ENCODE measurements at places on chromosomes 3 and 15.

GRCh38 chr3:173945806-173946205 is 548.3 kb downstream of the NLGN1 start:
- peak; percentile 23 for DNase-seq

DNA sequence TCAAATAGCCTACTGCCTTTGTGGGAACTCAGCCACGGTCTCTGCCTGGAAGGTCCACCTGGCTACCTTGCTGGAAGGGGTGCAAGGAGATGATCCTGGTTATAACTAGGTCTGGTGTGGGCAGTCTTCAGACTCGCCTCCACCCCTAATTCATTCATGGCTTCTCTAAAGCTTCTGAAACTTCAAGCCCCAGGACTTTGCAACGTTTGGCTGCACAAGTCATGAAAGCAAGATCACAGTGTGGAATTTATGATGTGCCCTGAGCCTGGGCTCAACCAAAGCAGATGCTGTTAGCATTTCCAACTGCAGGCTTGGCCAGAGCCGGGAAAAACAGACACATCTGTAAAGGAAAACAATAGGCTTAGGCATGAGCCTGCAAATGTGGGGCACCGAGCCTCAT is 200.4 kb upstream of the WNT5A start:
- DNase-seq: no peak

DNA sequence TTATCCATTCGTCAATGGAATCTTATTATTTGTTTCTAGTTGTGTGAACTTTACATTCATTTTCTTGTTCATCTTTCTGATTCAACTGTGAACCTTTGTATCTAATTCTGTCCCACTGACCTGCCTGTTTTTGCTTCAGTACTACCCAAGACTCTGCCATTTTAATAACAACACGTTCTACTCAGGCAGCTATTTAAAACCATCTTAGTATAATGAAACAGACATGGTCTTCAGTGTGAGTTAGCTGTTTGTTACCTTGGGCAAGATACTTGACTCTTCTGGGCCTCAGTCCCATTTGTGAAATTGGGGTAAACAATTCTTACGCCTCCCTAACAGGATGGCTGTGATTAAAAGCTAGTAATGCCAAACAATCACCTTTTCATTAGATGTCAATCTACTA is 1.6 kb downstream of the BTBD1 start:
- DNase-seq: peak; percentile 13

DNA sequence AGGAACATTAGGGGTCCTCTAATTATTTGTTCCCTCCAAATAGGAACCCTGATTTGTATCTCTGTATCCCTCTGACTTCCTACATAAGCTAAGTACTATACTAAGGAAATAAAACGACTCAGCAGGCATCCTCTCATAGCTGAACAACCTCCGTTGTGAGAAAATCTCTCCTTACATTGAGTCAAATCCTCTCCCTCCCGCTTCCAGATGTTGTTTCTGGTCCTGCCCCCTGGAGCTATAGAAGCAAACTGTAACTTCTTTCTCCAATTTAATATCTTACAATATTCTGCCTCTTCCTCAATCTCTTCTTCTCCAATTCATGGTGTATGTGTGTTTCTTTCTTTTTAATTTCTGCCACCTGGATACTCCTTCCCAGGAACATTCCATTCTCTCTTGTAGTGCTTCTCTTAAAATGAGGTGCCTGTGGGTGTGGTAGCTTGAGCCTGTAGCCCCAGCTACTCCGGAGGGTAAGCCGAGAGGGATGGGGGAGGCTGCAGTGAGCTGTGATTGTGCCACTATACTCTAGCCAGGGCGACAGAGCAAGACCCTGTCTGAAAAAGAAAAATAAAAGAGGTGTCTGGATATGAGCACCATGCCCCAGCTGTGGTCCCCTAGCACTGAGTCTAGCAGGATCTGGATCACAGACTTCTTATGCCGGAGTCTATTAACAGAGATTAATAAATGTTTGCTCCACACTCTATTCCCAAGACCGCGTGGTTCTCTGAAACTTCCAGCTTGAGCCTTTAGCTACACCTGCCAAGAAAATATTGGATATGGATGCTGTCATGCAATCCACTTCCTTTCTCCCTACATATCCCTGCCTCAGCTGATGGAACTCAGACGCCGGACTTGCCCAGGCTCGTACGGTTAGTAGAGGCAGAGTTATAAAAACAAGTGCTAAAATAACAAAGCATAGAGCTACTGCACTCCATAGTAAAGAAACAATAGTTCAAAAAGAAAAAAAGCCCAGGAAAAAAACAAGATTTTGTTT is 42.9 kb upstream of the NEO1 start:
- DNase-seq: no peak

- no peak for DNase-seq
These were observed 6.1 kb upstream of the HHATL start for GRCh38 chr3:42708611-42709151.

GRCh38 chr3:21909096-21909495 is 158.1 kb upstream of the ZNF385D start:
- DNase-seq: no peak

GRCh38 chr15:25693321-25694238 is 169.5 kb downstream of the ATP10A start:
- DNase-seq: peak; percentile 27

DNA sequence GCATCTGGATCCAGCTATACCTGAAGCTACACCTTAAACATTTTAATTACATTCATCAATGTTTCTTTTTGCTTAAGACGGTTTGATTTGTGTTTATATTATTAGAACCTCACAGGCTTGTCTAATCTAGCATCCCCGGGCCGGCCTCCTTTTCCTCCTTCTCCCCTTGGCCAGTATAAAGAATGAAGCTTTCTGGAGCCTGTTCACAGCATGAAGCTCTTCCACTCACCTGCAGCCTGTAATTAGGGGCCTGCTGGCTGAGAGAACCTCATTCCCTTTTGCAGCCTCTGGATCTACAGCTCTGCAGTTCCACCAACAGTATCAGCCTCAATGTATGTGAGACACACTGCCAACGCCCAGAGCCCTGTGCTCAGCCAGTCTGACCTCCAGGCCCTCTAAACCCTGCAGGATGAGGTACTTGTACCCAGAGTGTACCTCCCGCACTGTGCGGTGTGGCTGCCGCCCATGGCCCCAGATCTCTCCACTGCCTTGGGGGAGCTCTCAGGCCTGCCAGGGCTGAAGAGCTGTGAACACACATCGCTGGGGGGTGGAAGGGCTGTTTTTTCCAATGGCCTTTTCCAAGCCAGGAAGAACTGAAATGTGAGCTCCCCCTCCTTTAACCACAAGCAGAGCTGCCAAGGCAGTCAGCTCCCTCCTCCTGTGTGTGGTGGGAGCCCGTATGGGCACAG is 114.7 kb upstream of the ALDH1A3 start:
- no peak for DNase-seq

GRCh38 chr3:25037049-25037547 is 391.0 kb upstream of the RARB start:
- no peak for DNase-seq

DNA sequence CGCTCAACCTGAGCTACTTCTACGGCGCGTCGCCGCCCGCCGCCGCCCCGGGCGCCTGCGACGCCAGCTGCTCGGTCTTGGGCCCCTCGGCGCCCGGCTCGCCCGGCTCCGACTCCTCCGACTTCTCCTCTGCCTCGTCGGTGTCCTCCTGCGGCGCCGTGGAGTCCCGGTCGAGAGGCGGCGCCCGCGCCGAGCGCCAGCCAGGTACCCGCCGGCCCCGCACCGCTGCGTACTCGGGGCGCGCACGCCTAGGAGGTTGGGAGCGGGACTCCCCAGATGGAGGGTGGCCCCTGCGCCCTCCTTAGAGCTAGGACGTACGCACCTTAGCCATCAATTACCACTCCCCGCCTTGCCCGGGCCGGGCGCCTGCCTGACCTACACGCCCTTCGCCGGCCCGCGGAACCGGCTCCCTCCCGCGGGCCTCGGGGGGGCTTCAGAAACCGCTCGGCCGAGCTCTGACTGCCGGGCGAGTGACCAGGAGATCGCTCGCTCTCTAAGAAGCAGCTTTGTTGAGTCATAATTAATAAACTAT is 466 bp downstream of the NFKBIZ start:
- DNase-seq: peak; percentile 68

GRCh38 chr3:111989061-111989678 is 9.6 kb upstream of the TAGLN3 start:
- peak; percentile 60 for DNase-seq

- DNase-seq: no peak
These were observed 2.4 kb downstream of the RHO start for GRCh38 chr3:129530821-129531220.

- DNase-seq: no peak
These were observed 20.2 kb upstream of the MITF start for GRCh38 chr3:69718866-69719586.

DNA sequence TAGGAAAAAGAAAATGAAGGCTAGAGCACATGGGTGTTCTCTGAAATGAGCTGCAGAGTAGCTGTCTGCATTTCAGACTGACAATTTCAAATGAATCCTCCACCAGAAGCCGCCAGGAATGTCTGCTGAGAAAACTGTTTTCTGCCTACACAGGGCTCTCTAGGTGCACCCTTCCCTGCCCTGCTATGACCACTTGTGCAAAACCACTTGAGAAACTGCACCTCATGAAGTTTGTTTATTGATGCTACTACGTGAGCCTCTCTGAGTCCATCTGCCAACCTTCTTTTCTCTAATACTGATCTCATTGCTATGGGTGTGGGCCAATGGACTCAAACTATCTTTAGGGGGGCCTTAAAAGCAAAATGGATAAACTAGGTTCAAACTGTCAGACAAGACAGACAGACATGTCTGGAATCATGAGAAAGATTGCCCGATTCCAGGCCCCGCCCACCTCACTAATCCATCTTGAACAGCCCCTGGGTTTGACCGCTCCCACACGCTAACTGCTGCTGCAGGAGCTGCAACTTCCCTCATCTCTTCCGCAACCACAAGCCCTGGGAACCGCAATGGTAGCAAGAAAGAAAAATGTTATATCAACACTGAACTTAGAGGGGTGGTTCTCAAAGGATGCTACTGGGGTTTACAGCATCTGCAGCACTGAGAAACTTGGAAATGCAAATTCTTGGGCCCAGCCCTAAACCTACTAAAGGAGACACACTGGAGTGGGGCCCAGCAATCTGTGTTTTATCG is 9.0 kb upstream of the CD47 start:
- peak; percentile 8 for DNase-seq

- DNase-seq: no peak
These were observed 43.3 kb downstream of the TGFBR2 start for GRCh38 chr3:30649572-30650318.

DNA sequence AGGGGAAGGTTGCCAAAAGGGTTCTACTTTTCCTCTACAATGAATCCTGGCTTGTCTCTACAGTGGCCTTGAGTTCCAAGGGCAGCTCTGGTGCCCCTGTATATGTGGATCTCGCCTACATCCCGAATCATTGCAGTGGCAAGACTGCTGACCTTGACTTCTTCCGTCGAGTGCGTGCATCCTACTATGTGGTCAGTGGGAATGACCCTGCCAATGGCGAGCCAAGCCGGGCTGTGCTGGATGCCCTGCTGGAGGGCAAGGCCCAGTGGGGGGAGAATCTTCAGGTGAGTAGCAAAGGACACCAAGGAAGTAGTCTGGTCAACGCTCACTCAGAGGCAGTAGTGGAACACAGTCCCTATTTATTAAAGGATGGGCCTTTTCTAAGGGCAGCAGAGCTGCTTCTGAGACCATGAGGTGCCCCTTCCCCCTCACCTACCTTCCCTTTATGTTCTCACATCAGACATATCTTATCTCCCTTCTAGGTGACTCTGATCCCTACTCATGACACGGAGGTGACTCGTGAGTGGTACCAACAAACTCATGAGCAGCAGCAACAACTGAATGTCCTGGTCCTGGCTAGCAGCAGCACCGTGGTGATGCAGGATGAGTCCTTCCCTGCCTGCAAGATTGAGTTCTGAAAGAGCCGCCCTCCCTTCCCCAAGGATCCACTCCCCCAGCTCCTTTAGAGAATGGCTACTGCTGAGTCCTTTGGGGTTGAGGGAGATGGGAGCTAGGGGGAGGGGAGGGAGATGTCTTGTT is 12.4 kb downstream of the MAP1A start:
- no peak for DNase-seq

GRCh38 chr3:4820296-4821121 is 158.7 kb upstream of the BHLHE40 start:
- no peak for DNase-seq

DNA sequence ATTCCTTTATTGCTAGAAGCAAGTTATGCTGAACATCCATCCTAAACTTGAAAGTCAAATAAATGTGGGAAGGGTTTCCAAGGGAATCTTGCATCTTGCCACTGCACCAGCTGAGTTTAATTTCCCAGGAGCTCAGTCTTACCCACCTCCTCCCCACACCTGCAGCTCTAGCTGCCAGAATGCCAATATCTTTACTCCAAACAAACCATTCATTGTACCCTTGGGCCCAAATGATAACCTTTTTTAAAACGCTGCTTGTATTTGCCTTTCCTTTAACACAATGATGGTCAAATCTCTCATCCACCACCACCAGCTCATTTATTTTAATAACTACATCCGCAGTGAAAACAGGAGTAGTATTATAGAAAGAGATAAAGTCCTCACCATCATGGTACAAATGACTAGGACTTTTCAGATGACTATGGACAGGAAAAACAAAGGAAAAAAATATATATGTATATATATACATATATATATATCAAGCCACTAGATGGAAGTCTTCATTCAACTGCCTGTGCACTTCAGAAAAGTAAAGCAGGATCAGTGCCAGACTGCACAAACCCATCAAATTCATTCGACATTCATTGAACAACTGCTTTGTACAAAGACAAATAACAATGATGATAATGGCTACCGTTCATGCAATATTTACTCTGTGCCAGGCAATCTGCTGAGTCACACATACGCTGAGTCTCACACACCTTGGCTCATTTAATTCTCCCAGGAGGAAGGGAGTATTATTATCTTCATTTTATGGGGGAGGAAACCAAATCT is 44.0 kb downstream of the BFSP2 start:
- DNase-seq: no peak

- DNase-seq: no peak
These were observed 79.2 kb downstream of the SRGAP3 start for GRCh38 chr3:9169956-9170850.

DNA sequence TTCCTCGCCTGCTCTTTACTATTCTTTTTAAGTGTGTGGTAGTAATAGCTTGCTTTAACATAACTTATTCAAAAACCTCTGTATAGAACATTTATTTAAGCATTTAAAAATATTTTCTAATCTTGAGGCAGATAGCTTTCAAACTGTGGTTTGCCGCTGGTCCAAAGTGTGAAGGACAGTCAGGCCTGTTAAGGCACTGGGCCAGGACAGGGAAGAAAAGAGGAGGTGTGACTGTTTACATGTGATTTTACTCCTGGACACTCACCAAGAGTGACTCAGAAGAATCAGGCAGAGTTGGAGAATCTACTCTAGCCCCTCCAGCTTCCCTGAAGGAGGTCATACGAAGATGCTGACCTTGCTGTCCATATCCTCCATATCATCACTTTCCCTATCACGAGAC is 44.7 kb downstream of the CEP152 start:
- DNase-seq: no peak

- DNase-seq: no peak
These were observed 7.4 kb downstream of the ZXDC start for GRCh38 chr3:126468028-126468891.

Measured in NCI-H524 (cell line).